ENCODE measurements at places on chromosomes 7 and 10.
A peak's percentile ranks its signal among the peaks of the same experiment; 100 is the strongest.

DNA sequence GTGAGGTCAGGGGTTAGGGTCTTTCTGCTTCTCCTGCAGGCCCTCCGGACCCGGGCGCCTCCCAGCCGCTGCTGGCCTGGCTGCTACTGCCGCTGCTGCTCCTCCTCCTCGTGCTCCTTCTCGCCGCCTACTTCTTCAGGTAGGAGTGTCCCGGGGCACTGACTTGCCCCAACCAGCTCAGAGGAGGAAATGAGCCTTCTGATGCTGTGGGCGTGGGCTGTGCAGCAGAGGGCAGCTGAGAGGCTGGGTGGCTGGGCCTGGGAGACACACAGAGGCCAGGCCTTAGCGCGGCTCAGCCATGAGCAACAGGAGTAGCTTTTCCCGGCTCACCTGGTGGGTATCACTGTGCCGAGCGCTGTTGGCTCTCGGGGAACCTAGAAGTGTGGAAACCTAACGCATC is 78.9 kb downstream of the MKI67 start:
- peak; percentile 59 for DNase-seq

DNA sequence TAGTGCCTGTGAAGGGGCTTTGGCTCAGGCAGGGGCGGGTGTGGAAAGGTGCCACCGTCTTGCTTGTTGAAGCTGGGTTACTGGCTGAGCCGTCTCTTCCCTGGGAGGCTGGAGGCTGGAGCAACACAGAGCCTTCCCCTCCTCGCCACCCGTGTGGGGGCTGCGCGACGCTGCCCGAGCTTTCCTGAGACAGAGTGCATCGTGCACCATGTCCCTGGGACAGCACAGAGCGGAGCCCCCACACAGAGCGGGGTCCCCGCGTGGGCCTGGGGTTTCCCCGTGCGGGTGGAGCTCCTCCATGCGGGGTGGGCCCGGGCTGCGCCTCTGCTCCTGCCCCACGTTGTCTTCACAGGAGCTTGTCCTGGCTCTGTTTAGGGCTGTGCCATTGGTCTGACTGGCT is 69.9 kb downstream of the INPP5A start:
- DNase-seq, result no peak

DNA sequence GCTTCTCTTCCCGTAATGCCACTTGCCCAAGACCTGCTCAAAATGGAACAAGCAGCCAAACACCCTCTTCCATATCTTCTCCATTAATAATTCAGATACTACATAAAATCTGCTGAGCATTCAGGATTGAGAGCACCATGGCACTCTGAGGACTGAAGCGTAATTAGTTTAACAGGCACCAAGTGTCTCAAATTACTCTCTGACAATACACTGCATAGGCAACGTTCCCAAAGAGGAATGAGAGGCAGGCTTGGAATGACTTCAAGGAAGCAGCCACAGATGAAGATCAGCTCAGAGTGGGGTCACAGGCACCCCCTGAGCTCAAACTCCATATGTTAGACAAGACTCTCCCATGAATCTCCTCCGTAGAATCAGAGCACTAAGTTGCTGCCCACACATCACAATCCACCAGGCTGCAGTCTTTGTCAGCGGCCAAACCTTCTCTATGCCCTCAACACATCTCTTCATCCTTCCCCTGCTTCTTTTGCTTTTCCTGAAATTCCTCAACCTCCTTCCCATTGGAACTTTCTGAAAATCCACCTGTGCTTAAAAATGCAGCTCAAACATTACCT is 4.7 kb upstream of the ABLIM1 start:
- DNase-seq, result no peak

GRCh38 chr7:151349507-151349853 is 7.9 kb downstream of the NUB1 start:
- no peak for DNase-seq

DNA sequence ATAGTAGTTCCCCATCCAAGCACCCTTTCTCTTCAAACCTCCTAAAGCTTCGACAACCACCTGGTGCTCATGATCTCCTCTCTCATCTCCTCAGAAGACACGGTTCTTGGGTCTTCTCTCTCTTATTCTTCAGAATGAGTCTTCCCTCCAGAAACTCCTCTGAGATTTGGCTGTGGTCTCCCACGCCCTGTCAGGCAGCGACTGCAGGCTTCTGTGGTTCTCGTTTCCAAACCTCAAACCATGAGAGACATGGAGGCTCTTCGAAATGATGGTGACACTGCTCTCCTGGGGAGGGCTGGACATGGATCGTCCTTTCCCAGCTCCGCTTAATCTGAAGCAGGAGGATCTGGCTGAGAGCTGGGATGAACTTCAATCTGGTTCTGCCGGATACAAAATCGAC is 78.6 kb upstream of the PITRM1 start:
- no peak for DNase-seq

DNA sequence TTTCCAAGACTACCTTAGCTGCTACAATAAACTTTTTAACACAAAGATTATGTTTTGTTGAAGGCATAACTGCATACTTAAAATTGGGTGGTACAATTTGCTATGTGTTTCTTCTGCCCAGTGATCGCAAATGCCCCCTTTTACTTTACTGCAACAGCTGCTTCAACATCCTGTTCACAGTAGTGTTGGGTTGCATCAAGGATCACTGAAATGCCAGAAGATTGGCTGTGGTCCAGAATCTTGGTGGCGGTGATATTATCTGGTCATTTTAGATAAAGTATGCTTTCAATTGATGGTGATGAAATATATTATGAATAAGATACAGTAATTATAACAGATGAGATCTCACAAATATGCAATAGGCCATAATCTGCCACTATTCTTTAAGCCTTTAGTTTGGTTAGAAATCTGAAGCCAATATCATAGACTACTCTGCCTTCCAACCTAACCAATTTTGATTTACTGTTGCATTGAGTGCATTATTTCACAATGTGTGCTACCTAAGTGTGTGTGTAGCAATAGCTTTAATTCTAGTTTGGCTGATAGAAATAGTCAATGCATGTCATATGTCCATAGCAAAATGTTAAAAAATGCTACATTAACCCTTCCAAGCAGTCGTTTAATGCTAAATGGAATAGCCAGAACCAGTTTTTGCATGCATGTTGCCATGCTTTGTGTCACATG is 29.8 kb upstream of the ING3 start:
- DNase-seq, result peak; percentile 29

DNA sequence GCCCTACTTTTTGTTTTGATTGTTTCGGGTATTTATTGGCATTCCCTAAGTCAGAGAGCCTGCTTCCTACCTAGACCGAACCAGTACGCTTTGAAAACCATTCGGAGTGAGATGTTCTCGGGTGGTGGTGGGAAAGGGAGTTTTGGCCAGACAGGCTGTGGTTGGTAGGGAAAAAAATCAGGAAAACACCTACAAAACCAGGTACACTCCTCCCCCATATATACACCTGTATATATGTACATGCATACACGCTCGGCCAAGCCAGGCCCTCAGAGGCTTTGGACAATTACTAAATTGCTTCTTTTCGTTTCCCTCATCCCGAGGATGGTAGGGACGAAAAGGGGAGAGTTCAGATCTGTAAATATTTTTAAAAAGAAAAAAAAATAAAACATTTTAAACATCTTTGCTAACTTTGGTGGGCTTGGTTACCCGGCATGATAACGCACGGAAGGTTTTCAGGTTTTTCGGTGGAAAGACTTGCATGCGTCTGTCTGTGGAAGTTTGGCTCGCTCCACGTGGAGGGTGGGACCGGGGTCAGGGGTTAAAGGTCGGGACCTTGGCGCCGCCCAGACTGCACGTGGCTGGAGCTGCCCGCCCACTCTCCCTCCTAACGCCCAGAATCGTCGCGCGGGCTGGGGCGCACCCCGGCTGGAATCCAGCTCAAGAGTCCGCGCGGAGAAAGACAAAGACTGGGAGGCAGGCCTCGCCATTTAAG is 2.5 kb downstream of the HMX2 start:
- DNase-seq, result no peak

GRCh38 chr10:131683941-131684340 is 216.9 kb upstream of the PPP2R2D start:
- DNase-seq, result no peak

DNA sequence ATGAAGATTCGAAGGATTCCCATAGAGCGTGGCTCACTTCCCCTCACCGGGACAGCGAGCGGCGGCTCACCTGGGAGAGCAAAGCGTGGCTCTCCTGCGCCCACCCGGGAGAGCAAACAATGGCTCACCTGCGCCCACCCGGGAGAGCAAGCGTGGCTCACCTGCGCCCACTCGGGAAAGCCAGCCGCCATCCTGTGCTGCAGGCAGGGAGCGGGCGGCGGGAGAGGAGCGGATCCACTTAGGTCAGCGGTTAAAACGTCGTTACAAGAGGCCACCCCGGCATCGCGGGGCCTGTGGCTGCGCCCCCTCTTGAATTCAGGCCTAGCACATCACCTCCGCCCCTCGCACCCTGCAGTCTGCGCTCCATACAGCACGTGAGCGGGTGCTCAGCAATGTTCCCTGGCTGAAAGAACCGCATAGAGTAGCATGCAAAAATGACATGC is 461 bp upstream of the FIGNL1 start:
- no peak for DNase-seq

GRCh38 chr7:92461027-92462003 is 14.0 kb downstream of the GATAD1 start:
- DNase-seq, result no peak

DNA sequence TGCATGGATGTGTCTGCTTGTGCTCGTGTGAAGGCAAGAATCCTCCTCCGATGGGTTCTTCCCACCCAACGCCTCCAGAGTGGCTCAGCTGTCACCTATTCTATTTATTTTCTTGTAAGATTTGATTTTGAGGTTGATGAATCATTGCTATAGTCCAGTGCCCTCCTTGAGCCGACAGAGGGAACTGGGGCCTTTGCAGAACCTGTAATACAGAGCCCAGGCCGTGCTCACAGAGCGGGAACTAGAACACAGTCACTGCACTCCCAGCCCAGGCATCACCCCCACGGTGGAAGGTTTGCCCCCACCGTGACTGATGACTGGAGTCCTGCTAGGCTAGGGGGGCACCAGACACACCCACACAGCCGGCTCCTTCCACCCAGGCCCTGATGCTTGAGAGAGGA is 2.0 kb downstream of the RARRES2 start:
- DNase-seq, result no peak

DNA sequence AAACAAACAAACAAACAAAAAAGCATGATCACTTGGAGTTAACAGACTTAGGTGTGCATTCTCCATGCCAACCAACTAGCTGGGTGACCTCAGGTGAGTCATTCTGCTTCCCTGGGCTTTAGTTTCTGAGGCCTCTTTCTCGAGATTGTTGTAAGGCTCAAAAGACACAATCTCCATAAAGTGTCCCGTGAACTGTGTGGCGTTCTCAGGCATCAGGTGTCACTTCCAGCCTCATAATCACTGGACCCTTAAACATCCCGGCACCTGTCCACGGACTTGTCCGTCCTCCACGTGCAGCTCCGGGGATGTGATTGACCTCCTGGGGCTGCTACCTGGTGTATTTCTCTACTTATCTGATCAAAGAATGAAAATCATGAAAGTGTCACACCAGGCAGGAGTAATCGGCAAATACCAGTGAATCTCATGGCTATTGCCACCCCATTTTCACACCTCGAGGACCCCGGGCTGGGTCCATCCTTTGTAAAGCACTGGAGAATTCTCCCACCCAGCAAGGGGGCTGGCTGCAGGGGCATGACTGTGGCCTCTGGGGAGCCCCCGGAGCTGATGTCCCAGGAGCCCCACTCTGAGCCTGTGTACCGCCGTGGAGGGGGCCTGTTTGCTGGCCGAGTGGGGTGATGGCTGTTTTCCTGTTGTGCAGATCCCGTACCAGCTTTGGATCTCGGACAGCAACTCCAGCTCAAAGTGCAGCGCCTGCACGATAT is 189.8 kb upstream of the SH2B2 start:
- no peak for DNase-seq

GRCh38 chr7:77989981-77990566 is 191.5 kb downstream of the PHTF2 start:
- DNase-seq, result no peak

DNA sequence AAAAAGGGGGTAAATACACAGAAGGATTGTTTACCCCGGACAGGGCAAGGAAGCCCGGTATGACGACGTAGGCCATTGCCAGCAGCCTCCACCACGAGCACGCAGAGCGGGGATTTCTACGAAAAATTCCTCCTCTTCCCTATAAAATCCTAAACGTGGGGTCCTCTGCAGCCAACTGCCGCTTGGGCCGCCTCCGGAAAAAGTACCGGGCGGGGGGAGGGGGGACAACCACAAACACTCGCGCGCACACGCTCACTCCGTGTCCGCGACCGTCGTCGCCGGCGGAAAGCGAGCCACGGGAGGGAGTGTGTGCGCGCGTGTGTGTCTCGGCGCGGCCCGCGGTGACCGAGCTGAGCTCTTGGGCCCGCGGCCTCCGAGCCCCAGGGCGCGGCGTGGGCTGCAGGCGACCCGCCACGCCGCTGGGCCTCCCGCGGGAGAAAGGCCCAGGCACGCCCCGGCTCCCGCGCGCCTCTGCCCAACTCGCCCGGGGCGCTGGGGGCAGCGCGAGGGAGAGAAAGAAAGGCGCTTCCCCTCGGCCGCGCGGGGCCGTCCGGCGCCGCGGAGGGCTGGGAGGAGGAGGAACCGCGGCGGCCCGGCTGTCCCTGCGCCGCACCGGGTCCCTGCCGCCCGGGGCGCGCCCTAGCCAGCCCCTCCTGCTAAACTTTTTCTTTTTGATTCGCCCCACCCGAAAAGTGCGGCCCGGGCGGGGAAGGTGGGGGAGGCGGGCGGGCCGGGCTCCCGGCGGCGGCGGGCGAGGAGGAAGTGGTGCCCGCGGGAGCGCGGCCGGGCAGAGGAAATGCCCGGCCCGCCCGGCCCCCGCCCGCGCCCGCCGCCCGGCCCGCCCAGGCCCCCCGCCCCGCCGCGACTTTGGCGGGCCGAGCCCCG is 1.5 kb downstream of the CTBP2 start:
- peak; percentile 78 for DNase-seq

- DNase-seq, result no peak
Measured at GRCh38 chr7:17300437-17300836, 2.0 kb downstream of the AHR start.

- DNase-seq, result peak; percentile 9
Measured at GRCh38 chr10:69952069-69952800, 100.4 kb upstream of the MACROH2A2 start.

DNA sequence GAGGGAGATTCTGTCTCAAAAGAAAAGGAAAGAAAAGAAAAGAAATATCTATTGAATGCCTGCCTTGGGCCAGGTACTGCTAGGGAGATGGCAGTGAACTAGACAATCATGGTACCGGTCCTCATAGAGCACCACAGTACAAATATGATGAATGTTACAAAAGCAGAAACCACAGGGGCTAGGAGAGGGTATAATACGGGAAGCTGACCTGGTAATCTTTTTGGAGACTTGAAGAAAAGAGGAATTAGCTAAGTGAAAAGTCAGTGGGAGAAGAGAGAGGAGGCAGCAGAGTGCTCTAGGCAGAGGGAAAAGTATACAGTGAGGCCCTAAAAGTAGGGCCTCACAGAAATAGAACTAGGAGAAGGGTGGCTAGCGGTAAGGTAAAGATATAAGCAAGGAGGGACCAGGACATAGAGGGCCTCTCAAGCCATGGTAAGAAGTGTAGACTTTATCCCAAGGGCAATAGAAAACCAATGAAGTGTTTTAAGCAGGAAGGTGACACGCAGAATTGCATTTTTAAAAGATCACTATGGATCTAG is 42.8 kb upstream of the WNT8B start:
- no peak for DNase-seq

- no peak for DNase-seq
Measured at GRCh38 chr10:112376396-112376790, 2.5 kb downstream of the ACSL5 start.
